ENCODE measurements at places on chromosomes 5 and 9.

GRCh38 chr5:72525816-72526215 lies 18.6 kb upstream of the ZNF366 start:
- no peak overlapping the region for H3K4me3 ChIP-seq
- no peaks in the 10 kb centered on the region for H3K27me3 ChIP-seq
- no peaks in the 10 kb centered on the region for H3K36me3 ChIP-seq

GRCh38 chr5:77285251-77285841 lies 74.9 kb downstream of the PDE8B start:
- H3K4me1 ChIP-seq: no peaks in the 10 kb centered on the region
- no peak for DNase-seq
- no peaks in the 10 kb centered on the region for H3K27me3 ChIP-seq
- no peak overlapping the region for H3K4me3 ChIP-seq
- no peaks in the 10 kb centered on the region for H3K36me3 ChIP-seq
- H3K27ac ChIP-seq: no peak overlapping the region

DNA sequence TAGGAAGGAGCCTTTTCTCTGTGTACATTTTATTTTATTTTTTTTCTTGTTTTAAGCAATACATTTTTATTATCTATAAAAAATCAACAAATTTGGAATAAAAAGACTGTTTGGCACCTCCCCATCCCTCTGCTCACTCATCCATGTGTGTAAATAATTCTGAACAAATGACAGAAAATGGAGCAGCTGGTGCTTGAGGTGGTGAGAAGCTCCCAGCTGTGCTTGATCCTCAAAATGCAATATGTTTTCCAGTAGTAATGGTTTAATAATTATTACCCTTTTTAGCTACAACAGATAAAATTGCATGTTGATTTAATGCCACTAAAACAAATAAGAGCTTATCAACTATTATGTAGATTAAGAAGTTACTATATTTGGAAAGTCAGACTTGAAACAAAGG lies 132.5 kb downstream of the CDH18 start:
- no peak overlapping the region for H3K27ac ChIP-seq
- no peaks in the 10 kb centered on the region for H3K4me1 ChIP-seq
- H3K4me3 ChIP-seq: no peak overlapping the region
- no peaks in the 10 kb centered on the region for H3K36me3 ChIP-seq
- DNase-seq: no peak

DNA sequence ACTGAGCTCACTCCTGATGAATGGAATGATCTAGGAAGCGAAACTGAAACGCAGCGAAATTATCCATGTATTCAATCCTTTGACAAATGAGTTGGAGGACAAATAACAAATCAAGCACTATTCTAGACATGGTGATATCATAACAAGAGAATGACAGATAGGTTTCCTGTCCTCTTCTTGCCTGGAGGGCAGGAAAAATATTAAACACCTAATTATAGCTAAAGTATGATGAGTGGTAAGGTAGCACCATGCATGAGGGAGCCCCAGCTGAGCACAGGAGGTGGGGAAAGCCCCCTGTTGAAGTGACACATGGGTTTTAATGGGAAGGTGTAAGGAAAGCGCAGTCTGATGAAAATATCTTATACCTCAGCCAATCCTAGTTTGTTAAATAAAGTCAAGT lies 225.2 kb downstream of the NPR3 start:
- DNase-seq: no peak
- no peak overlapping the region for H3K4me3 ChIP-seq
- no peak overlapping the region for H3K27ac ChIP-seq
- H3K27me3 ChIP-seq: no peaks in the 10 kb centered on the region

- H3K27ac ChIP-seq: no peak overlapping the region
- H3K4me1 ChIP-seq: no peaks in the 10 kb centered on the region
- DNase-seq: no peak
- H3K4me3 ChIP-seq: no peak overlapping the region
- no peaks in the 10 kb centered on the region for H3K36me3 ChIP-seq
Observed at GRCh38 chr5:60487885-60488442, 212.0 kb downstream of the DEPDC1B start.

- H3K4me1 ChIP-seq: no peaks in the 10 kb centered on the region
- no peaks in the 10 kb centered on the region for H3K27me3 ChIP-seq
- no peak overlapping the region for H3K27ac ChIP-seq
- H3K4me3 ChIP-seq: no peak overlapping the region
- no peak for DNase-seq
Observed at GRCh38 chr5:150797384-150797783, 18.8 kb downstream of the SMIM3 start.

GRCh38 chr5:146209714-146210113 lies 6.3 kb downstream of the RBM27 start:
- peak overlapping the region; percentile 19 for H3K27ac ChIP-seq
